Osteocyte (in vitro differentiated cells): ENCODE measurements at places on chromosomes 13 and 19. TPM values are rescaled to one million over a fixed set of nuclear protein-coding genes. Genes with fewer than 3 reads are reported as not detected.

DNA sequence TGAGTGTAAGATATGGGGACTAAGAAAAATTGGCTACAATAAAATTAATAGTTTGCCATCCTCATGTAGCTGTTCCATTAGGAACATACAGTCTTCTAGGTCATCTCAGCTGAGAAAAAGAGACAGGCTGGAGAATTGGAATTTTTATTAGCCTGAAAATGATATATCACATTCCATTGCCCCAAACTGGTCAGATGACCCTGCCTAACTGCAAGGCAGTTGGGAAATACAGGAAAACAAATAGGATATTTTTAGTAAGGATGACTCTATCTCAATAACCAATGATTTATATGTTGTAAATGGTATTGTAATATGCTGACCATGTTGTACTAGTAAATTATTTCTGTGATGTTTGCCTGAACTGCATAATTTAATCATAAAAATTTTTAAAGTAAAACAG is 673.8 kb downstream of the PCDH9 start:
- no peaks in the 10 kb centered on the region for H3K27me3 ChIP-seq
- peaks cover 18% of the 10 kb centered on the region for H3K4me1 ChIP-seq
- no peak for DNase-seq
- no peaks in the 10 kb centered on the region for H3K36me3 ChIP-seq
- H3K4me3 ChIP-seq: no peak overlapping the region

The MCEMP1 gene
- total RNA-seq: not detected in 2 replicates

DNA sequence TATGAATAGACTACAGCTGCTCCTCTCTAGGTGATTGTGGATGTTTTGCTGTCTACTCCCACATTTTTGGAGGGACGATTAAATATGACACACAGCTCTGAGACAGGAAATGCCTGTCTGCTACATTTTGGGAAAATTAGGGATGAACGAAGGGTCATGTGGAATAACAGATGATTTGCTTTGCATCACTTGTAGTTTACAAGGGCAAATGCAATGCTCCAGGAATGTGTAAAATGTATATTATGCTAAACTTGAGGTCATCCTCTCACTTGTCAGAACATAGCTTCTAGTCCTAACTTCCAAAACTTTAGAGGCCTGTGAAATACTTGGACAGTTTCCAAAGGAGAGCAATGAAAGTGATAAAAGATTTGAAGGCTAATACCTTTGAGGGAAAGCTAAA is 284.2 kb upstream of the DACH1 start:
- H3K4me1 ChIP-seq: peaks cover 40% of the 10 kb centered on the region
- H3K27ac ChIP-seq: peak overlapping the region; percentile 48
- no peaks in the 10 kb centered on the region for H3K27me3 ChIP-seq
- no peak for DNase-seq
- H3K36me3 ChIP-seq: no peaks in the 10 kb centered on the region
- H3K4me3 ChIP-seq: no peak overlapping the region

DNA sequence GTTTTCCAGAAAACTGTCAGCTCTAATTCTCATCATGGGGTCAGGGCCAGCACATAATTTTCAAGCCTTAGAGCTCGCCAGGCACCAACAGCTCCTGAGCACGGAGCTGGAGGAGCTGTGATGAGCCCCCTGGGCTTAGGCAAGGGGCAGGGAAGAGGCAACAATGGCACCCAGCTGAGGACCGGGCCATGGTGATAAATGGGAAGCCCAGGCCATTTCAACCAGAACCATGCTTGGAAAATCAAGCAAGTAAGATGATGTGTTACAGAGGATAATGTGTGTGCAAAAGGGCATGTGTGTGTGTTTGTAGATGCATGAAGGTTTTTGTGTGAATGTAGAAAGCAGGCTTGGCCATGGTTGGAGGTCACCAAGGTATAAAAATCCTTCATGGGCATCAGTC is 66.8 kb upstream of the UBAC2 start:
- H3K36me3 ChIP-seq: no peaks in the 10 kb centered on the region
- H3K27me3 ChIP-seq: peaks cover 5% of the 10 kb centered on the region
- DNase-seq: peak; percentile 23
- H3K4me1 ChIP-seq: peaks cover 13% of the 10 kb centered on the region
- H3K4me3 ChIP-seq: no peak overlapping the region
- no peak overlapping the region for H3K27ac ChIP-seq

The RFX1 gene
- total RNA-seq: 12.3 and 15.7 TPM in 2 replicates

The APC2 gene
- total RNA-seq: 1.2 and 1.5 TPM in 2 replicates

The EDNRB gene
- not detected in 2 replicates for total RNA-seq

GRCh38 chr19:56085571-56086275 is 35.4 kb downstream of the ZNF787 start:
- DNase-seq: no peak
- H3K4me3 ChIP-seq: no peak overlapping the region
- no peaks in the 10 kb centered on the region for H3K27me3 ChIP-seq
- H3K4me1 ChIP-seq: peaks cover 12% of the 10 kb centered on the region
- peaks cover 5% of the 10 kb centered on the region for H3K36me3 ChIP-seq

GRCh38 chr13:37632294-37632693 is 33.7 kb upstream of the POSTN start:
- no peaks in the 10 kb centered on the region for H3K36me3 ChIP-seq
- no peaks in the 10 kb centered on the region for H3K4me1 ChIP-seq
- H3K27me3 ChIP-seq: no peaks in the 10 kb centered on the region
- no peak overlapping the region for H3K4me3 ChIP-seq
- H3K27ac ChIP-seq: no peak overlapping the region
- DNase-seq: no peak

DNA sequence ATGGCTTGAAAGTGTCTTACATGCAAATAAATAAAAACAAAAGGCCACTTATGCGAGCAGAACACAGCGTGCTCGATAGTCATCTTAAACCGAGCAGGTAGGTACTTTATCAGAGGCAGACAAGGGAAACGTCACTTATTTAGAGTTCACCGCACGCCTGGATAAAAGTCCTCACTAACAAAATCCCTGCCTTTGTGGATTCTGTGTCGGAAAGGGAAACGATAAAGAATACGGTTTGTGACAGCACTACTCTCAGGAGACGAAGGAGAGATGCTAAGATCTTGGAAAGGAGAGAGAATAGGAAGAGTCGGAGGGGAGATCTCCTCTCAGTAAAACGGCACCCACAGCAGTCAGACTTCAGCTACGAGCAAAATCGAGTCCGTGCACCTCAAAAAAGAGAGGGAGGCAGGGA is 581 bp downstream of the RCBTB1 start:
- peaks cover 22% of the 10 kb centered on the region for H3K4me1 ChIP-seq
- H3K4me3 ChIP-seq: peak overlapping the region; percentile 88
- H3K36me3 ChIP-seq: peaks cover 18% of the 10 kb centered on the region
- H3K27me3 ChIP-seq: no peaks in the 10 kb centered on the region
- H3K27ac ChIP-seq: peak overlapping the region; percentile 81
- DNase-seq: no peak

DNA sequence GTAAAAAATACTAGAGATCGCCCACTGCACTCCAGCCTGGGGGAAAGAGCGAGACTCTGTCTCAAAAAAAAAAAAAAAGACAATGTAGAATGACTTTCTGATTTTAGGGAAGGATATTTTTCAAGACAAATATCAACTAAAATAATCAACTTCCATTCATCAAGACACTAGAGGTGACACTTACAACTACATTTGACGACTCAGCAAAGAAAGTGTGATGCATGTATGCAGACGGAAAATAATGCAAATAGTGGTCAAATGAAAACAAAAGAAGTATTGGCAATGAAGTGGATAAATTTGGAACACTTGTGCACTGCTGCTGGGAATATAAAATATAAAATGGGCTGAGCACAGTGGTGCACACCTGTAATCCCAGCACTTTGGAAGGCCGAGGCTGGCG is 12.2 kb downstream of the TMEM161A start:
- peaks cover 31% of the 10 kb centered on the region for H3K36me3 ChIP-seq
- DNase-seq: no peak
- no peaks in the 10 kb centered on the region for H3K4me1 ChIP-seq

DNA sequence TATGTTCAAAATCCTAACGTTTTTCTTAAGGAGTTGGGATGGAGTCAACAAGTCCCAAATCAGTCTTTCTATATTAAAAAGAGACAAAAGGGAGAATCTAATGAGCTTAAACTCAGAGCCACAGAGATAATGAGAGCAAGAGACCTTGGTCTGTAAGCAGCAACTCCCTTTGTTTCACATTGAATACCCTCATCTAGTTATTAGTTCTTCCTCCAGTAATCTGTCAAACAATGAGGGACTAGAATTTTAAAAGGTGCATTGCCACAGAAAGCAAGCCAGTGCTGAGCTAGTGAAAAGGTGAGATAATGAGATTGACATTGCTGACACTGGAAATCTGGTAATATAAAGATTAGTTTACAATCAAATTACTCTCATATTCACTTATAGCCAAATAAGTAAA is 718.6 kb downstream of the DACH1 start:
- peaks cover 3% of the 10 kb centered on the region for H3K27me3 ChIP-seq
- no peak overlapping the region for H3K27ac ChIP-seq
- no peak for DNase-seq
- H3K36me3 ChIP-seq: no peaks in the 10 kb centered on the region

The SLC6A16 gene
- 5.3 and 6.0 TPM in 2 replicates for total RNA-seq

DNA sequence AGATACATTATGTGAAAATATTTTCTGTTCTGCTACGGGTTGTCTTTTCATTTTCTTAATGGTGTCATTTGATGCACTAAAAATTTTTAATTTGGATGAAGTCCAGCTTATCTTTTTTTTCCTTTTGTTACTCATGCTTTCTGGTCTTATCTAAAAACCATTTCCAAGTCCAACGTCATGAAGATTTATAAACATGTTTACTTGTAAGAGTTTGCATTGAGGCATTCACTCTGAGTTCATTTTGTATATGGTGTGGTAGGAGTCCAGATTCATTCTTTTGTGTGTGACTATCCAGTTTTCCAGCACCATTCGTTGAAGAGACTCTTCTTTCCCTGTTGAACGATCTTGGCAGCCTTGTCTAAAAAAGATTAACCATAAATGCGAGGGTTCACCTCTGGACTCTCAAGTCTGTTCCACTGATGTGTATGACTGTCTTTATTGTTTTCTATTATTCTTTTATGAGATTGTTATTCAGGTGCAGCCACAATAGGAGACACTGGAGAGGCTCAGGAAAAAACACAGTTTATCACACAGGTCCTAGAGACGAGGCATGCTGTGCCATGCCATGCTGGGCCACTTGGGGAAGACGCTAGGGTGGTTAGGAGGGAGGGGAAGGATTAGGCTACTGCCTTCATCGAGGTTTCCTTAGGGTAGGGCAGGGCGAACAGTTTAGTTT is 35.0 kb downstream of the NAA16 start:
- H3K36me3 ChIP-seq: peaks cover 49% of the 10 kb centered on the region
- H3K4me3 ChIP-seq: no peak overlapping the region
- H3K27ac ChIP-seq: no peak overlapping the region
- no peaks in the 10 kb centered on the region for H3K27me3 ChIP-seq
- no peaks in the 10 kb centered on the region for H3K4me1 ChIP-seq

DNA sequence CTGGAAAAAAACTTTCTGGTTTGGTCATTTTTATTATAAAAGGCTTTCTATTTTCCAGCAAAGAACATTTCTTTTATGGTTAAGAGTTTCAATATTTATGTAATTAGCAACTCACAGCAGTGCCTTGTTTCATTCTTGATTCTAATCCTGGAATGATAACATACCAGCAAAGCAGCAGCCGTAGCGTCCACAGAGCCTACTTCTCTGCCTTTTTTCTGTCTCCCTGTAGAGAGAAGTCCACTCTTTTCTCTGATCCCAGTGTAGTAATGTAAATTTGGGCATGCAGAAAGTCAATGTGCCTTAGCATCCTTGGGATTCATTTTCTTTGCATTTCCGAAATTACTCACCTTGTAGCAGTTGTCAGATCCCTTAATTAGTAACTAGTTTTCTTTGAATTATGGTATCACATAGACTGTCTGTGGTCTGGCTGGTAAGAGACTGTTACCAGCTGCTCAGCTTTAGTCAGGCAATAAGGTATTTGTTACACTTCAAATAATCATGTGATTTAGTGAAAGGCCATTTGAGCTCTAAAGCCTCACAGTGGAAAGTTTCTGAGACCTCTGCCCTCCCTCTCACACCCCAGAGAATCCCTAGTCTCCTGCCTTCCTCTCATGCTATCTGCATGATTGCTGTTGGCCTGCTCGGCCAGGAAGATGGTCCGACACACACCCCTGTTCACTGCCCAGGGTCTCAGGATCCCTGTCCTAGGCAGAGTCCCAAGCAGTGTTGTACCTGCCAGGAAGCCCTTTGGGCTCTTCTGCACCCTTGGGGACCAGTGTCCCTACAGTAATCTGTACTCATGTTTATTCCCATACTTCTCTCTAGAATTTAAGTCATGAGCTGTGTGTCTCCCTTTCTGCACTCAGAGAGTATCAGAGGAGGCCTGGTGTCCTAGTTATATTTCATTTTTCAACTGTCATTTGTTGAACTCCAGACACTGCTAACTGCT is 86.3 kb downstream of the LRCH1 start:
- H3K36me3 ChIP-seq: peaks cover 5% of the 10 kb centered on the region
- peak overlapping the region; percentile 65 for H3K27ac ChIP-seq
- no peak overlapping the region for H3K4me3 ChIP-seq
- no peak for DNase-seq
- no peaks in the 10 kb centered on the region for H3K27me3 ChIP-seq

- H3K27me3 ChIP-seq: no peaks in the 10 kb centered on the region
- no peak overlapping the region for H3K4me3 ChIP-seq
- no peak overlapping the region for H3K27ac ChIP-seq
- peaks cover 3% of the 10 kb centered on the region for H3K36me3 ChIP-seq
- DNase-seq: no peak
- peaks cover 18% of the 10 kb centered on the region for H3K4me1 ChIP-seq
Measured at GRCh38 chr19:33819880-33820781, 23.5 kb downstream of the KCTD15 start.

DNA sequence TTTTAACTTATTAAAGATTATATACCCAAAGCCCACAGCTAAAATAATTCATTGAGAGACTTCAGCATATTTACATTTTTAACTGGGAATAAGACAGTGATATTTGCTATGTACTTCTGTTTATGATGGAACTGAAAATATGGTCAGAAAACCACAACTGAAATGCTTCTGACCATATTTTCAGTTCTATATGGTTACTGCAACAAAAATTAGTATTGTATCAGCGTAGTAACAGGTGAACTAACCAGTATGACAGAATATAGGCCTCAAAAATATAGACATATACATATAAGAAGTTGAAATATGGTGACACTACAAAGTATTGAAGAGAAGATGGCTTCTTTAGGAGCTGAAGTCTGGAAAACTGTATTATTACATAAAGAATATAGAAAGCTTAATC is 857.4 kb downstream of the OLFM4 start:
- no peaks in the 10 kb centered on the region for H3K36me3 ChIP-seq
- H3K4me1 ChIP-seq: no peaks in the 10 kb centered on the region
- no peak overlapping the region for H3K27ac ChIP-seq
- H3K27me3 ChIP-seq: peaks cover 2% of the 10 kb centered on the region
- DNase-seq: no peak

The HS6ST3 gene
- total RNA-seq: not detected in 2 replicates
